ENCODE measurements at places on chromosomes 6 and 20. TPM values are rescaled to one million over a fixed set of nuclear protein-coding genes. Genes with fewer than 3 reads are reported as not detected.

- no peak for DNase-seq
These were observed 88.8 kb downstream of the HUS1B start for GRCh38 chr6:568085-568484.

GRCh38 chr6:52115145-52115741 lies 27.8 kb upstream of the PKHD1 start:
- no peak for DNase-seq

DNA sequence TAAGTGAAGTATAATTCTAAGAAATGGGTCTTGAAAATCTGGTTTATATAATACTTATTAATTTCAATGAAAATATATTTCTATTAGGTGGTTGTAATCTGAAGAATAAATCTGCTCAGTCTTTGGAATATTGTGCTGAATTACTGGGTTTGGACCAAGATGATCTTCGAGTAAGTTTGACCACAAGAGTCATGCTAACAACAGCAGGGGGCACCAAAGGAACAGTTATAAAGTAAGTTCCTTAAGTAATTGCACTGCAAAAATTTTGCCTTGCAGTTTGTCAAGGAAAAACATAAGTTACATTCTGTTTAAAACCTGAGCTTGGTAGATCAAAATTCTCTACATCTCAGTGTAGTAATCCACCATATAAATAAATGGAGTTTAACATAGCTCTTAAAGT lies 106.0 kb downstream of the MYO6 start:
- DNase-seq = peak; percentile 75

DNA sequence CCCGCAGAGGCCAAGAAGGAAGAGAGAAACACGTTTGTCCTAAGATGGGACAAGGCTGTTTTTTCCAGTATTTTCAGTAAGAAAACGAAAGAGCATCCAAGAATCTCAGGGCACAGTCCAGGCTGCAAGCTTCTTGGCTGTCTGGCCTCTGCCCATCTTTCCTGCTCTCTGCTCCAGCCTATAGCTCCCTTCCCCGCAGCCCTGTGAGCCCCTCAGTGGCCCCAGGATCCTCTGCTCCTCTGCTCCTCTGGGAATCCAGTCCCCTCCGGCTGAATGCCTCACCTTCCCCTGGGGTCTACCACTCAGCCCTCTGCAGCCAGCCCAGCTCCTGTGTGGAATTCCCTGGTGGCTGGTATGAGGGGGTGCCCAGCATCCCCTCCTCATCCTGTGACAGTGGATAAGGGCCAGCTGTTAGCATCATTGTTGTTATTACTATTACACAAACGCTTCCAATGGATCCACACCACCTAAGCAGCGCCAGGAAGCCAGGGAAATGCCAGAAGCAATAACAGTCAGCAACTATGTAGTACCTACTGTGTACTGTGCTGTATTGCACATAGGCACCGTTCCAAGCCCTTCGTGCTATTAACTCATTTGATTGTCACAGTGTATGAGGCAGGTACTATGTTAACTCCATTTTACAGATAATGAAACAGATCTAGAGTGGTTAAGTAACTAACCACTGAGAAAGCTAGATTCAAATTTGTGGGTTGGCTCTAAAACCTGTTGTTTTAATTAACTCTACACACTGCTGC lies 60.3 kb upstream of the PTPN1 start:
- no peak for DNase-seq

DNA sequence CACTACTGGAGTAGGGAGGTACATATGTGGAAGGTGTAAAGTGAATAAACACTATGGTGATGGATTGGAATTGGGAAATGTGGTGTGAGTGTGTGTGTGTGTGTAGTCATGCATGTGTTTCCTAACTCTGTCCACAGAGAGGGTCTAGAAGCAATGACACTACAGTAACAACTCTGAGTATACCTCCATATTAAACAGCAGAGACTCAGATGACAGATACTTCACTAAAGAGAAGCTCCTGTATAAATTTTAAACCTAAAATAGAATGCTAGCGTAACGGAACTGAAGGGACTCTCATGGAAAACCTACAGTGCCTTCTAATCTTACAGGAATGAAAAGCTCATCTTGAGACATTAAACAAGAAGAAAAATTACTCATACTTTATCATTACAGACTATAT lies 150.5 kb downstream of the SLC16A10 start:
- DNase-seq = no peak

- DNase-seq = no peak
These were observed 309.3 kb downstream of the FARS2 start for GRCh38 chr6:5570641-5571040.

DNA sequence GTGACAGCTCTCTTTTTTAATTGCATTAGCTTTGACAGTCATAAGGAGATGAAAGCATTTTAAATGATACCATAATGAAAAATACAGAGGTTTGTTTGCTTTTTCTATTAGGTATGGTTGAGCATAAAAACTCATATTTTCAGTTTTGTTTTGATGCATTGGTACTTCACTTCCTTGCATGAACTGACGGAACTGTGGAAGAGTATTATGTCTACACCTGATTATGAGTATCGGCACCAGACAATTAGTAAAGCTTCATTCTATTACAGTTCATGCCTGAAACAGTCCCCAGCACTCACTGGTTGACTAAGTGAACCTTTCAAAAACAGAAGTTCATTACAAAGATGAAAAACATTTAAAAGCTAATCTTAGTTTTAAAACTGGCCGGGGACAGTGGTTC lies 593.0 kb downstream of the GRIK2 start:
- DNase-seq = no peak

- peak; percentile 33 for DNase-seq
These were observed 24.3 kb upstream of the TBX18 start for GRCh38 chr6:84788689-84789088.

The SLCO4A1 gene
- 53.5 TPM for total RNA-seq

The CAPN11 gene
- not detected for total RNA-seq

The FAM184A gene
- 4.1 TPM for total RNA-seq
